LHCN-M2 (cell line): ENCODE measurements at places on chromosomes 3 and 15. TPM values are rescaled to one million over a fixed set of nuclear protein-coding genes. Genes with fewer than 3 reads are reported as not detected.

- no peak for DNase-seq
These were observed 6.4 kb downstream of the CEP97 start for GRCh38 chr3:101730839-101731238.

DNA sequence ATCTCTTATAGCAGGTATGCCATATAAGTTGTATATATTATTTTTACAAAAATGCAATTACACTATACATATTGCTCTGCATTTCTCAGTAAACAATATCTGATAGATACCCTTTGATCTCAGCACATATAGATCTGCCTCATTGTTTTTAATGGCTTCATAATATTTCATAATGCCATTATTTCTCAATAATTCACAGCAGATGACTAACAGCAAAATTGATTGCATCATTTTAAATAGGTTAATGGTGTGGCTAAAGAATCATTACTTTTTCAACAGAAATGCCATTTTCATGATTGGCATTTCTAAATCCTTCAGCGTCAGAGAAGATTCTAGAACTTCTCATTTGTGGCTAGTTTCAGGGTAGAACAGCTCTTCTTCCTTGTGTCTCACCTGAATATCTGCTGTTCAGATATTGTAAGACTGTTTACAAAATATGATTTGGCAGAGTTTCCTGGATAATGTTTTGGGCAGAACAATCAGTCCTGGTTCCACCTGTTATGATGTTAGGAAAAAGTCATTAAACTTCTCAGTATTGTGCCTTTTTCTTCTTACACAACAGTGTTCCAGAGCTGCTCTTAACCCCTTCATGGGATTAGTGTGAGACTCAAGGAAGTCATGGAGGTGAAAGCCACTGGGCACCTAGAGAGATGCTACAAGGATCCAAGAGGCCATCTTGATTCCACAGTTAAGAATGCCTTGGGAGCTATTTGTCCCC, 397.6 kb upstream of the THBS1 start:
- DNase-seq: no peak

Gene CSPG4
- 16.4 and 21.0 TPM in 2 replicates for total RNA-seq

DNA sequence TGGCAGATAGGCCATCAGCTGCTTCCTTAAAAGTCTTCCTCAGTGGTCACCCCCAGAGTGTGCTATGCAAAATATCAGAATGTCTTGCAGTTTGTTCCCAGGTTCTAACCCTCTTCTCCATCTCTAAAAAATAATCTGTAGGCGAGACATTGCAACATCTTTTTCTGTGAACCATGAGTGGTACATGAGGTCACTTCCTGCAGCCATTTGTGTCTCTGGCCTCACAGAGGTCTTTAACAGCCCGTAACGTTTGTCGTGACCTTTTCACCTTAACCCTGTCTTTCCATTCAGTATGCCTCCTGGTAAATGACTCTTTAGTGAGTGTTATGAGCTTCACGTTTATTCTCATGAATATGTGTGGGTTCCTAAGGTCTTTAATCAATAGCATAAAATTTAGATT, 145.4 kb downstream of the KLHL25 start:
- peak; percentile 88 for DNase-seq
